Activated naive CD8-positive, alpha-beta T cell treated with anti-CD3 and anti-CD28 coated beads, Interleukin-2, amount 50 U/mL, for 24 hours (primary cell): ENCODE measurements at places on chromosomes 4 and X.

- peak; percentile 77 for DNase-seq
Measured at GRCh38 chrX:101051549-101052302, at the start of gene TRMT2B. Gene TRMT2B (minus strand): TSS chrX:101052111. CDS start chrX:101042289, 9,822 bp downstream.

- DNase-seq: peak; percentile 51
Measured at GRCh38 chrX:129759576-129760061, 20.1 kb upstream of the SASH3 start.

GRCh38 chr4:8747467-8748235 is 124.0 kb downstream of the HMX1 start:
- no peak for DNase-seq

- no peak for DNase-seq
Measured at GRCh38 chrX:68146054-68146453, 287.2 kb downstream of the OPHN1 start.

DNA sequence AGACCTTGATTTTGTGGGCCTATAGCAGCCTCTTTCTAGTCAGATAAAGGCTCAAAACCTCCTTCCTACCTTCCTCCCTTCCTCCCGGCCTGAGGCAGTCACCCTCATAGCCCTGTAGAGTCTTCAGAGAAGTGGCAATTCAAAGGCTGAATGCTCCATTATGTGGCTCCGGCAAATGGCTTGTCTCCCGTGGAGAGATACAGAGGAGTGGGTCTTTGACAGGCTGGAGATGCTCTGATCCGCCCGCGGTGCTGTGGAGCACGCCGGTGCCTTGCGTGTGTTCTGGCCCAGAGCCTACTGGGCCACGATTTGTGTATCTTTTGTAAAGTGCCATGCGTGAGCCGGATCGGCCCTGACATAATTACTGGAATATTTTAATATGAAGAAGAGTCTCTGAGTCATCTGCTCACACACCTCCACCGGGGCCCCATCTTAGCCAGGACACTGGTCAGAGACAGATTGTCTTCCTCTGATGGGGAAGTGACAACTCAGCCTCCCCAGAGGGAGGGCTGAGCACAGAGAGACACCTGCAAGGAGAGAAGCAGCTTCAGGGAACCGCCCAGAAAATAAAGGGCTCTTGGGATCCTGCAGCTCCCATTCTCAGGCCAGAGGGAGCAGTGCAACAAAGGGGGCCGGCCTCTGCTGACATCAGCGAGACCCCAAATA is 88.7 kb downstream of the DCTD start:
- no peak for DNase-seq
